ENCODE measurements at places on chromosomes 7 and 10. TPM values are rescaled to one million over a fixed set of nuclear protein-coding genes. Genes with fewer than 3 reads are reported as not detected.

- DNase-seq, result peak; percentile 26
- no peak overlapping the region for H3K27ac ChIP-seq
- no peaks in the 10 kb centered on the region for H3K4me1 ChIP-seq
- no peaks in the 10 kb centered on the region for H3K27me3 ChIP-seq
These were observed 266.8 kb upstream of the STEAP1 start for GRCh38 chr7:89887489-89887888.

DNA sequence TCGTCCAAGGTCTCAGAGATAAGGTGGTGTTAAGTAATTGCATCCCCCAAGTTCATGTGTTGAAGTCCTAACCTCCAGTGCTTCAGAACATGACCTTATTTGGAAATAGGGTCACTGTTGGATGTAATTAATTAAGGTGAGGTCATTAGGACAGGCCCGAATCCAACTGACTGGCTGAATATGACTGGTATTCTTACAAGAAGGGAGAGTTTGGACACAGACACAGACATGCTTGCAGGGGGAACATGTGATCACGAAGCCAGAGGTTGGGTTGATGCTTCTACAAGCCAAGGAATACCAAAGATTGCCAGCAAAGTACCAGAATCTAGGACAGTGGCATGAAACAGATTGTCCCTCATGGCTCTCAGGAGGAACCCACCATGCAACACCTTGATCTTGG, 173.5 kb upstream of the LYZL2 start:
- no peaks in the 10 kb centered on the region for H3K27me3 ChIP-seq
- no peak overlapping the region for H3K4me3 ChIP-seq
- H3K4me1 ChIP-seq, result peaks cover 13% of the 10 kb centered on the region
- H3K36me3 ChIP-seq, result no peaks in the 10 kb centered on the region
- H3K27ac ChIP-seq, result no peak overlapping the region
- DNase-seq, result no peak

DNA sequence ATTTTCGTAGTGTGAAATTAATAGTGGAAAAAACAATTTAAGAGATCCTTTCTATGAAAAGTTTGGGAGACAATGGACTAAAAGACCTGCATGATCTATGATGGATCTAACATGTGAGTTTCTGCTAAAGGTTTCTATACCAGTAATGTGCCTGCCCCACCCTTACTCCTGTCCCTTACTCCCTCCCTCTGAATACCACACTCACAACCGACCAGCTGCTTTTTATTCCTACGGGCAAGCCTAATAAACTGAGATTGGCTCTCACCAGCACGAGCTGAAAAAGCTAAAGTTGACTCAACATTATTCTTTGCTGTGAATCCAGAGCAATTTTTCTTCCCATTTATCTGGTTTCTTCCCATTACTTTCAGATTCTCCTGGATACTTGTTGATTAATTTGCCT, 17.8 kb upstream of the REEP3 start:
- H3K36me3 ChIP-seq, result no peaks in the 10 kb centered on the region
- H3K4me3 ChIP-seq, result no peak overlapping the region
- no peak for DNase-seq

DNA sequence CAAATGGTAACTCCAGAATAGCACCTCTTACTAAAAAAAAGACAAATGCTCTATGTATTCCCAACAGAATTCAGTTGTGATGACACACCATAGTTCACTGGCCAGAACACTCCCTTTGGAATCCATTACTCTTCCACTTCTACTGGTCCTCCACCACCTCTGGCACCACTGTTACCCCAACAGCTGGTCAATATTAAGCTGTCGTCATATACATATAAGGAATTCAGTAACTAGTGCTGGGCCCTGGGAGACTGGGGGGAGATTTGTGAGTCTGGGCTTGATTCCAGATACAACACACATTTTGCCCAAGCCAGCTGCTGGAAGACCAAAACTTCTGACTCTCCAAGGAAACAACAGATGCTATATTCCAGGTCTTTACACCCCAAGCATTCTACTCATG, 26.0 kb upstream of the ITGA8 start:
- H3K27ac ChIP-seq, result no peak overlapping the region
- H3K36me3 ChIP-seq, result no peaks in the 10 kb centered on the region
- peak; percentile 19 for DNase-seq
- no peak overlapping the region for H3K4me3 ChIP-seq
- H3K4me1 ChIP-seq, result no peaks in the 10 kb centered on the region

OR2A5 gene
- total RNA-seq, result 0.44 TPM

- no peaks in the 10 kb centered on the region for H3K27me3 ChIP-seq
- H3K36me3 ChIP-seq, result no peaks in the 10 kb centered on the region
These were observed 8.1 kb upstream of the TMEM72 start for GRCh38 chr10:44902941-44903545.
